ENCODE measurements at places on chromosomes 5 and 9.

DNA sequence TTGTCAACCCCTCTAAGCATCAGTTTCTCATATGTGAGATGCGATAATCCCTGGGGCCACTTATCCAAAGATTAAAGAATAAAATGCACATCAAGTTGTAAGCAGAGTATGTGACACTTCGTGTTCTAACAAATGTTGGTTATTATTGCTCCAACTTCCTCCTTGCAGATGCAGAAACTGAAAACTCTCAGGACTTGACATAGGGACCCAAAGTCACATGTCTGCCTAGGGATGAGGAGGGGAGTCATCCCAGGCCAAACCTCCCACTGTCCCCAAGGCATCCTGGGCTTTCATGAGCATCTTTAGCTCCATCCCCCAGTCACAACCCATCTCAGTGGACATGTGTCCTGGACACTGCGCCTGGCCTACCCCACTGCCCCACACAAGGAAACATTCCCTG lies 27.5 kb upstream of the SYK start:
- no peak for DNase-seq

DNA sequence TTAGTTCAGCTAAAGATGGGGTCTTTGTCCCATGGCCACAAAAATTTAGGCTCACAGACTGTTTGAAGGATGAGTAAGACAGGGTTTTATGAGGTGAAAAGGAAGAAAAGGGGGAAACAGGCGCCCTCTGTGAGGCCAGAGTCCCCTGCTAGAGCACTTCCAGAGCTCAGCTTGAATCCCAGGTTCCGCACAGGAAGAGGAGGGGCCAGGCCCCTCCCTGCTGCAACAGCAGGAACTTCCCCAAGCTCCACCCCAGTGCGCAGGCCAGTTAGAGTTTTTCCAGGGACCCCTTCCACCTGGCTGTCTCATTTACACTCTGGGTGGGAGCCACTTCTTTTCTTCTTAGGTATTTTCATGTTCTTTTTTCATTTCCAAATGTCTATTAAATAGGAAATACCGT lies 480.8 kb downstream of the PSAT1 start:
- no peak for DNase-seq

DNA sequence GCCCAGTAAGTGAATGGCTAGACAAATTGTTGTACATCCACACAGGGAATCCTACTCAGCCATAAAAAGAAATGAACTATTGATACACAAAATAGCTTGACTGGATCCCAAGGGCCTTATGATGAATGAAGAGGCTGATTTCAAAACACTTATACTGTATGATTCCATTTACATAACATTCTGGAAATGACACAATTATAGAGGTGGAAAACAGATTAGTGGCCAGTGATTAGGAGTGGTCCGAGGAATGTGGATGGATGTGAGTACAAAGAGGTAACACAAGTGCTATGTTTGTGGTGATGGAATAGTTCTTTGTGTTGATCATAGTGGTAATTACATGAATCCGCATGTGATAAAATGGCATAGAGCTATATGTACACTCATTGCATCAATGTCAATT lies 4.7 kb upstream of the UBLCP1 start:
- no peak for DNase-seq

DNA sequence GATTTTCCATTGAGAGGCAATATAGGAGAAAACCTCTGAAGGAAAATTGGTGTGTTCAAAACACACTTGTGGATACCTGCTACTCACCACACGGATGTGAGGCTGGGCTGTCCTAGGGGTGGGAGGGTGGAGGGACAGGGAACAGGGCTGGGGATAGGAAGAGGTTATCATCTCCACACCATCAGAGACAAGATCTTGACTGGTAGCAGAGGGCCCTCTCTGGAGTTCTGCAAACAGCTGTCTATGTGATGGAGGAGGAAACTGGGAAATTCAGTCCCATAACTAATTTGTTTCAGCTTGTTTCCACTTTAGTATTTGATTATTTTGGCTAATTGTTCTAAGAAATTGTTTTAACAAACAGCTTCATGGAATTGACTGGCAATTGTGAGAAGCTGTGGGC lies 91.6 kb upstream of the FSTL4 start:
- no peak for DNase-seq

- no peak for DNase-seq
Measured at GRCh38 chr9:117777823-117778222, 73.6 kb downstream of the TLR4 start.

DNA sequence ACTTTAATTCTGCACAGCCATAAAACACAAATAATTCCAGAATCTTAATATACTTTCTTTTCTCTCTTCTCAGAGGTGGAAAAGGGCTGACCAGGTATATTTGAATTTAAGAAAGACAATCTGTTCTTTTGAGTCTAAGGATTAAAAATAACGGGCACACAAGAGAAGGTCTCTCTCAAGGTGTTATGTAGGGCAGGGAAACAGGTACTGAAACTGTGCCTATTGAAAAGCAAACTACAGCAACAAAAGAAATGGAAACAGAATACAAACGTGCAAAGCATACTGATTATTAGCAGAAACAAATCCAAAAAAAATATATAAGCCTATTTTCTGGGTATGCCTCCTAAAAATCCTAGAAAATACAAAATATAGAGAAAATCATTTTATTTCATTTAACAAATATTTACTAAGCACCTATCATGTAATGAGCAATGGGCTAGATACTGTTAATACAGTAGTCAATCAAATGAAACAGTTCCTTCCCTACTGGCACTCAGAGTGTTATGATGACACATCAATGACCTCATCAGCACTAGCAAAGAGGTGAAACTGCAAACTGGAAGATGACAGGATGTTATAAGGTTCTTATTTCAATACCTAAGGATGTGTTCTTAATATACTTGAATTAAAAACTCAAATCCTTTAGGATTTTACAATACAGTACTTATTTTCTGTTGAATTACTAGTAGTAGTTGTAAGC lies 87.7 kb downstream of the AUH start:
- no peak for DNase-seq
